ENCODE measurements at places on chromosomes 3 and 15. TPM values are rescaled to one million over a fixed set of nuclear protein-coding genes. Genes with fewer than 3 reads are reported as not detected.
A peak's percentile ranks its signal among the peaks of the same experiment; 100 is the strongest.

DNA sequence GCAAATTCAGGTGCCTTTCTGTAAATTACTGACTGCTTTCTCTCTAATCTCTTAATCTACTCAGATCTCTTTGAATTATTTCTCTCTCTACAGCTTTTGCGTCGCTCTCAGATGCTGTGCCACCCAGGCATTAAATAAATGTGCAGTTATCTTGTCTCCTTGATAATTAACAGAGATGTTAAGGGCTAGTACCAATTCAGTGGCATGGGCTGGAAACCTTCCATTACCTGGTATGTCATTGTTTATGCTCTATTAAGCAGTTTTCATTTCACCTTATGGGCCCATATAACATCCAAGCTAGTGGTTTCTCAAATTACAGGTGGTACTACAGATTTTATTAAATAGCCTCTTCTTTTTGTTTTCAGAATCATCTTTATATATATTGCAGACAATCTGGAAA, 66.0 kb downstream of the PEX5L start:
- no peak for DNase-seq

MON1A gene
- 9.4 TPM for total RNA-seq

DNA sequence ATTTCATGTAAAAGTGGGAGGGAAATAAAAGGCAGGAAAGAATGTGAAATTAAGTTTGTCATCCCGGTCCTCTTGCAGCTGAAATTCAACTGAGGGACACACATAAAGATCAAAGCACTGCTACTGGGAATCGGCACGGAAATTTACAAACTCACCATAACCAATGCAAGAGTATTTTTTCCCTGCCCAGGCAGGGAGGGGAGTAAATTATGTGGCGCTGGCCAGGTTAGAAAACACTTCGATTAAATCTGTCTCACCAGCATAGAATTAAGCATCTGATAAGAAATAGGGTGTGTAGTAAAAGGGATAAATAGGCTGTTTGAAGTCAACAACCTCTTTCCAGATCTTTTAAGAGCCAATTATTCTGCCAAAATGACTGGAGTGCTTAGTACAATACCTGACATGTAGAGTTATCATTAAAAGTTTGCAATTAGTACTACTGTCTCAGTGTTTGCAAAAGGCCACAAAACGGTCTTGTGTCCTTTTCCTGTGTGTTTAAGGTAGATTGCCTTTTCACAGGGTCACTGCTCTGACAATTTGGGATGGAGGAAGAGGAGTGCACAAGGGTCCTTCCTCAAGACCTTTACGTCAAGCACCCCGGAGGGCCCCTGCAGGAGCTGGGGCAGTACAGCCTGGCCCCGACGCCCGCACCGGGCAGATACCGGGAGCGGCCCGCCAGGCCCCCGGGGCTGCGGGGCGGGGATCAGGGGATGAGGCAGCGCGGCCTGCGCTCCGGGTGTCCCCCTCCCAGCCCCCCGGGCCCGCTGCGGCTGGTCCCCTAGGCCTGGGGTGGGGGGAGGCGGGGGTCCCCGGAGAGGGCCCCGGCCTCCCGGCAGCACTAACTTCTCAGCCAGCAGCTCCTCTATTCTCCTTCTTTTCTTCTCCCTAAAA, 651 bp downstream of the UBA3 start:
- no peak for DNase-seq

WDR49 gene
- total RNA-seq = 5.5 TPM

FBXO40 gene
- total RNA-seq = 81.6 TPM

GRCh38 chr3:5431811-5432378, 244.4 kb downstream of the EDEM1 start:
- DNase-seq = no peak

GLDN gene
- 1.9 TPM for total RNA-seq

FMN1 gene
- 3.1 TPM for total RNA-seq

- no peak for DNase-seq
Observed at GRCh38 chr3:66255865-66256264, 35.1 kb downstream of the SLC25A26 start.

VIPR1 gene
- total RNA-seq = 6.2 TPM

GCHFR gene
- total RNA-seq = 9.7 TPM

- no peak for DNase-seq
Observed at GRCh38 chr3:183823963-183824362, 1.4 kb downstream of the MAP6D1 start.

DNA sequence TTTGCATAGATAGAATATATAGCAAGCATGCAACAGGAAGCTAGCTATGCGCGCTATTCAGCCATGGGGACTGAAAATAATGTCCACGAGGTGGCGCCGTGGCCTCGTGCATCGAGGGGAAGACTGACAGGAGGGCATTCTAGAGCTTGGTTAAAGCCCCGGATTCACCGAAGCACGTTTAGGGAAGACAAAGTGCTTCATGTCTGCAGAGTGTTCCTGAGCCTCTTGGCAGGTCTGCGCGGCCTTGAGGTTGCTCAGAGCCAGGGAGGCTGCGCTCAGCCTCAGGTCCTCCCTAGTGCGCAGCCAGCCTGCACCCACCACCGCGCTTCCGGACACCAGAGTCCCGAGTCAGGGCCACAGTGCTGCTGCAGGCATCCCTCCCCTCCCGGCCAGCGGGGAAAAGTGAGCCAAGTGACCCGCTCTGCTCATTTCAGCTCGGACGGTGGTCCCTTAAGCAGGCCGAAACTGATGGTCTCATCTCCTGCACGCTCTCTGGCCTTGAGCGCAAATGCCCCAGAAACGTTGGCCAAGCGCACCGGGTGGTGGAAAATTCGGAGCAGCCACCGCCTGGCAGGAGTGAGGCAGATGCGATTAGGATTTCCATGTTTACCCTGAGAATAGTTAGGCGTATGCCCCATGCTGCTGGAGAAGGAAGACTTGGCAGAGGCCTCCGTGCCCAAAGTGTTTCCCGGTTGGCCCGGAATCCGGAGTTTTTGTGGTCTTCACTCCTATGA, 24.8 kb downstream of the GABRA5 start:
- DNase-seq = no peak

GRCh38 chr3:130759692-130760338, 13.2 kb upstream of the PIK3R4 start:
- peak; percentile 67 for DNase-seq

- DNase-seq = no peak
Observed at GRCh38 chr15:45523166-45523460, 558 bp upstream of the SLC30A4 start.

DNA sequence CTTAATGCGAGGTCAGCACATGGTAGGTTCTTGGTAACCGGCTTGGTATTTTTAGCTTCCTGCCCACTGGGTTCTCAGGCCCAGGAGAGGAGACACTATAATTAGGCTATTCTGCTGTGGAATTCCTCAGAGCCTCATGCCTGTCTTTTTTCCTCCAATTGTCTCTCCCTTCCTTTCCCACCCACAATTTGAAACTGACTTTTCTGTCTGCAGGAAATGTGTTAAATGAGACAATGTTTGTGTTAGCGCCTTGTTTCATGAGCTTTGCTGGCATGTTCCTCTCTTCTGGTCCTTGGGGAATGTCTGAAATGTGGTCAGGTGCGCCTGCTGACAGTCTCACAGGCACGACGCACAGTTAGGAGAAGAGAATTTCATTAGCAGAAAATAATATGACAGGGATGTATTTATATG, 223.6 kb upstream of the CTNNB1 start:
- no peak for DNase-seq

ZNF80 gene
- not detected for total RNA-seq

DNA sequence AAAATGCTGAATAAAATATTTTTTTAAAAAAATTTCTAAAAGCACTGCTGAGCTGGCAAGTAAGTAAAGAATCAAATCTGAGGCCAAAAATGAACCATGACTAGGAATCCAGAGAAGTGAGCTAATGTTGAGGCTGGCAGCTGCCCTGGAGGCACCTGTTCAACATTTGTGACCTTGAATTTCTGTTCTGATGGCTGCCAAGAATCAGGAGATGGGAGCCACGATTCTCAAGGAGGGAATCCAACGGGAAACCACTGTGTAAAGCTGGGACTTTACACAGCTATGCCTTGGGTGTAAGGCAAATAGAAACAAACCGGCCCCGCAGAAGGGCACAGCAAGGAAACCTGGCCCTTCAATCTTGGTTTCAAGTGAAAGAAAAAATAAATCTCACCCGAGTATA, 22.7 kb downstream of the HEG1 start:
- DNase-seq = no peak

GRCh38 chr3:81602781-81603180, 158.7 kb downstream of the GBE1 start:
- no peak for DNase-seq

DNA sequence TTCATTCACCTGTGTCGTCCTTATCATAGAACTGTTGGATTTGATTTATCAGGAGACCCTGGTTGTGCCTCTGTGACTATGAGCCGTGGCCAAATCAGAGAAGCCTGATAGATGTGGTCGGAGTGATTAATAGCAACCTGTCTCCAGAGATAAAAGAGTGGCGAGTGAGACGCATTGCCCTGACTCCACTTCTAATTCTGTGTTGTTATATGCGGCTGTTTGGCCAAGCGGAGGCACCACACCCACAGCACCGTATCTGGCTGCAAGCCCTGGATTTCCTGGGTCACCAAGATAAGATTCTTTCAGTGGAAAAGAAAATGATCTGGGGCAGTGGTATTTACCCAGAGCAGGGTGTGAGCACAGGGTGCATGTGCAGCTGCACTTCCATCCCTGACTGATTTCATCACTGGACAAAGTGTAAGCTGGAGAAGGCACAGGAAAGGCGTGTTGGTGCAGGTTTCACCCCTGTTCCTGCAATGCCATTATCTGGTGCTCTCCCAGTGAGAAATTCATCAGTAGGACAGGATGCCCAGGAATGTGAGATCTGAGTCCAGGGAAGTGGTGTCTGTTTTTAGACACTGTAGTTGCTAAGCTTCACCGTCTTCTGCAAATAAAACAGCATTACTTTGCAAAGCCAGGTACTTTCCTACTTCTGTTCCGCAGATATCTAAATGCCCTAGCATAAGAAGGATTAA, 84.6 kb downstream of the CD47 start:
- DNase-seq = no peak

GRCh38 chr3:18188491-18188890, 236.6 kb downstream of the SATB1 start:
- no peak for DNase-seq

DNA sequence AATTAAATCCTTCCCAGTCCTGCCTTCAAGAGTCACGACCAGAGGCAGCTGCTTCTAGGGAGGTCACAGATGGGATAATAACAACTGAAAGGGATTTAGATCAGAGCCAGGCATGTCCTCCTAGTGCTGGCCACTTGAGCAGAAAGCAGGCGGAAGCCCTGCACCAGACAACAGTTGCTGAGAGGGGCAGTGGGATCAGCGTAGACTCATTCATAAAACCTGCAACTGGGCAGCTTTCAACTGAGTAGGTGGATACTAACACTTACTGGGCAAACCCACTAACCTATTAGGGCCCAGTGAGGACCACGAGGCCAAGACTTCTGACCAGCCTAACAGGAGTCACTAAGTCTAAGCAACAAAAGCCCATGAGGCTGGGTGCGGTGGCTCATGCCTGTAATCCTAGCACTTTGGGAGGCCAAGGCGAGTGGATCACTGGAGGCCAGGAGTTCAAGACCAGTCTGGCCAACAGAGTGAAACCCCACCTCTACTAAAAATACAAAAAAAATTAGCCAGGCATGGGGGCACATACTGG, 67.0 kb downstream of the DAPK2 start:
- DNase-seq = peak; percentile 52

- no peak for DNase-seq
Observed at GRCh38 chr15:41024131-41024530, 70.9 kb downstream of the CHAC1 start.

- no peak for DNase-seq
Observed at GRCh38 chr3:120780977-120781376, 38.4 kb downstream of the GTF2E1 start.

ITGA11 gene
- 35.4 TPM for total RNA-seq

- DNase-seq = no peak
Observed at GRCh38 chr3:48190911-48191310, 2.7 kb upstream of the CDC25A start.

GRCh38 chr15:70170096-70170699, 72.5 kb upstream of the TLE3 start:
- DNase-seq = no peak

- DNase-seq = no peak
Observed at GRCh38 chr3:120802916-120803315, 60.4 kb downstream of the GTF2E1 start.

GPR62 gene
- 0.12 TPM for total RNA-seq

GRCh38 chr3:184177767-184178306, 3.2 kb downstream of the AP2M1 start:
- no peak for DNase-seq

NR1I2 gene
- not detected for total RNA-seq

DNA sequence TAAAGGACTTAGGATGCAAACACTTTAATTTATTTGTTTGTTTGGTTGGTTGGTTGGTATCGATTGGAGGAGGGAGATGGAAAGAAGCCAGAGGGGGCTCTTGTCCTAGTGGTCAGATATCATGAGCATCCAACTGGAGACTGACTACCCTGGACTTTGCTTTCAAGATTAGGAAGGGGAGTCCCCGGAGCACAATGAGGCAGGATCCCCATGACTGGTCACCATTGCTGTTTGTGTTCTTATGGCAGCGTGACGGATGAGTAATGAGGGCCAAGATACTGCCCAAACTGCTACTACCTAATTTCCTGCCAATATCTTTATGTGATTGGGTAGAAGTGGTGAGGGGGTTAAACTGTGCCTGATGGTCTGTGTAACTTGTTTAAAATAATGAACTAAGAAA, 354.6 kb upstream of the ROPN1 start:
- no peak for DNase-seq

CKMT1A gene
- total RNA-seq = 3.3 TPM

DNA sequence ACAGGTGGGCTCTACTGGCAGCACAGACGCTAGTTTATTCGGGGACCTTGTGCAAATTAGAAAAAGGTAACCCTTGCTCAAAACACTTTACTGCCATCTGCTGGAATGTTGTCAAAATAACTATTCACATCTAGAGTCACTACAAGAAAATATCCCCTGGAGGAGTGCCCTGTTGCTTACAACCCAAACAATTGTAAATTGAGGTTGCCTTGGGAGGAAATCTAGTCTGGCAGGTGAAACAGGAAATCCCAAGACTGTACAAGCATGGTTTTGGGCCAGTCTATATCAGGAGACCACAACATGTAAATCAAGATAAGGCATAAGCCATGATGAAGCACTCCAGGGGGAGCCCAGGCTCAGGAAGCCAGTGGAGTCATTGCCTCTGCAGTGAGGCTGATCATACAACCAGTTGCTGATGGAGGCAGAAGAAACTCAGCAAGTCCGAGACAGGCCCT, 136.8 kb upstream of the ACP3 start:
- no peak for DNase-seq

GRCh38 chr3:84946240-84946639, 12.5 kb upstream of the CADM2 start:
- no peak for DNase-seq

TM4SF4 gene
- not detected for total RNA-seq

DNA sequence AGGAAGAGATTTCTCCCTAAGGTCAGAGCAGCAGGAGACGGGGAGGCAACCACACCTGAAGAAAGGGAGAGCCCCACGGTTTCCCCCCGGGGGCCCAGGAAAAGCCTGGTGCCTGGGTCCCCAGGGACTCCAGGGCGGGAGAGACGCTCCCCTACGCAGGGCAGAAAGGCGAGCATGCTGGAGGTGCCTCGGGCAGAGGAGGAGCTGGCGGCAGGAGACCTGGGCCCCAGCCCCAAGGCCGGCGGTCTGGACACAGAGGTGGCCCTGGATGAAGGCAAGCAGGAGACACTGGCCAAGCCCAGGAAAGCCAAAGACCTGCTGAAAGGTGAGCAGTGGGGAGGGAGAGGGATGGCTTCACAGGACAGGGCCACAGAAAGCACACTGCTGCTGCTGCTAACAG, 26.2 kb upstream of the SLC28A1 start:
- no peak for DNase-seq

CPNE9 gene
- not detected for total RNA-seq

- no peak for DNase-seq
Observed at GRCh38 chr3:21042184-21042583, 708.8 kb downstream of the ZNF385D start.

Data from right atrium auricular region (tissue), 2 donors.